B cell (primary cell): ENCODE measurements at places on chromosomes 16 and 17.

- DNase-seq = no peak
Observed at GRCh38 chr16:68792465-68793324, 50.6 kb upstream of the TANGO6 start.

DNA sequence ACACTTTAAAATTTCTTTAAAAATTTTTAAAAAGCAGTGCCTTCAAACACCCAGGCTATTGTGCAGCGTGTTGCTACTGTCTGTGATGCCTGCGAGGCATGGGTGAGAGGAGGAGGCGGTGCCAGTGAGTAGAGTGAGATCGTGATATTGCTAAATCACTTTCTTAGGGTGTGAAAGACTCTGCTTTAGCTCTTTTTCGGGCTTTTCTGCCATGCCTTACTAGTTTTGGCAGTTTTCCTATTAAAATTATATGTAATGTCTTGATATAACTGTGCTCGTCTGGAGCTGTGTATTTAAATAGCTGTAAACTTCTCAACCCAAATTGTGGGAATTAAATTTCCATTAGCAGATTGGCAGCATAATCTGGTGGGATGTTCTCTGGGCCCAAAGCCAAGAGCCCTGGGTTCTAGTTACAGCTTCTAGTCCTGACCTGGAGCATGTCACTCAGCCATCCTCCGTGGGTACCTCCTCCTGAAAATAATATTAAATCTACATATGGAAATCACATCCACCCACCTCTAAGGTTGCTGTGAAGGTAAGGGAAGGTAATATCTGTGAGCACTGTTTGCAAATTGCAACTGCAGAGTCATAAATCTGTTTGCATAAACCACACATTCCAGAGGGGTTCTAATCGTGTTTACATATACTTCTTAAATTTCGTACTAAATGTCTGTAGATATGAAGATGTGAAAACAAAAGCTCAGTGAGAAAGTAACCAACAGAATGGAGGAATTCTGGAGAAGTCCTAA lies 264.3 kb upstream of the CACNG5 start:
- no peak for DNase-seq

GRCh38 chr16:13995194-13995593 lies 75.2 kb downstream of the ERCC4 start:
- no peak for DNase-seq

DNA sequence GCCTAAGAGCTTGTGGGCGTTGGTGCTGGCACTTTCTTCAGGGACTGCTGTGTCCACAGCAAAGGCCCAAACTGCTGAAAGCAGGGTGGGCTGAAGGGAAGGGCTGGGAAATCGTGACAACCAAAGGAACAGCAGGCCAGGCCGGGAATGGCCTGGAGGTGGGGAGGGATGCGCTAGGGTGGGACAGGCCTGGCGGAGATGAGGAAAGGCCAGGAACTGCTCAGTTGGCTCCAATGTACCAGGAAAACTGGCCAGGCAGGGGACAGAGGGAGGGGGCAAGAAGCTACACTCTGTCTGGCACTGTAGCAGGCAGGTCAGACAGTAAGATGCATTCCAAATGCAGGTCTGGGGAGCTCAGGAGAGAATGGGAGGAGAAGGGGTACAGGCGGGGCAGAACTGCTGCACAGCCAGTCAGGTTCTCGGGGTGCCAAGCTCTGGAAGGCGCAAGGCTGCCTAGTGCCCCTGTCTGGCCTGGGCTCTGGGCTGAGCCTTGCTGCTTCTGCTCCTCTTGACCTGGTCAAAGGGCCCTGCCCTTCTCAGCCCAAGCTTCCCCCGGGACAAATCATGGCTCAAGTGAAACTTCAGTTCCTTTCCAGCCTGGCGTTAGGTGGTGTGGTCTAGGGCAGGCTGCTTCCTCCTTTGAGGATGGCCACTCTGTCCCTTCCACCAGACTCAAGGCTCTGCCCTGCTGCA lies 7.3 kb downstream of the PNMT start:
- DNase-seq = no peak

- DNase-seq = no peak
Observed at GRCh38 chr16:69554495-69554894, 11.3 kb upstream of the NFAT5 start.

DNA sequence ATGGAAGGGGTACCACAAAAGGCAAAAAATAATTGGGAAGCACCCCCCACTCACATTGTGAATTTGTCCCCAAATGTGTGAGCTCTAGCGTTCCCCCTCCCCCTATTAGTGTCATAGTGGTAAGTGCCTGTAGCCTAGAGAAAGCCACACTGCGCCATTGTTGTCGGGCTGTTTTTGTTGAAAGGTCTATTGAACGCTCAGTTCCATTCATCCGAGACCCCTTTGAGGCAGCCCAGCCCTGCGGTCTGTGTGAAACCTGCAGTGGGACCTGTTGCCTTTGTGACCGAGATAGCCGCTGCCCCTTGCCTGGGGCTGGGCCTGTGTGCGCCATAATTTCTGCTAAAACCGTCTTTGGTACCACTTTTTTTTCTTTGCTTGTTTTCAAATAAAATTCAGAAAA lies 3.0 kb downstream of the JPT2 start:
- DNase-seq = no peak

DNA sequence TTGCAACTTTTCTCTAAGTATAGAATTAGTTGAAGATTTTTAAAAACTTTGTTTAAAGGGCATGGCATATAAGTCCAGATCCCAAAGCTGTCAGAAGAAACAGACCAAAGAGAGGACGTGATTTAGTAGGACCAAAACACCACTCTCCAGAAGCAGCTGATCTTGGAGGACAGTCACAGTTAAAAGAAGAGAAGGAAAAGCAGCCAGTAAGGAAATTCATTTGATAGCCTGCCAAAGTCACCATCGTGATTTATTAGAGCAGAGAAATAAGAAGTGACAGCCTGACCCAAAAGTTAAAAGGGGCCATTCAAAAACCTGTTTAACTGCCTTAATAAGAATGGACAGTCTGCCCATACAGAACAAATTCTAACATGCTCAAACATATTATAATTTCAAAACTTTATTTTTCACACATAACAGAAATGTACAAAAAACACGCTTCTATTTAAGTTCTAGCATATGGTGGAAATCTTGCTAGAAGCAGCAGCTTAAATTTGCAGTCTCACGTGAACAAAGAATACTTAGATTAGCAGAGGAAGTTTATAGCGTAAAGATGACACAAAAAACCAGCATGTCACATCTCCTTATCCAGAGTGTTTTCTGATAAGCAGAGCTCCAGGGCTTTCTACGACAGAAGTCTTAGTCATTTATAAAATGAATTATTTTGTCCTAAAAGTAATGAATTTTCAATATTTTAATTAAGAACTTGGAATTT lies 37.2 kb downstream of the TXNDC11 start:
- DNase-seq = no peak

GRCh38 chr16:84839956-84840355 lies 20.2 kb downstream of the CRISPLD2 start:
- no peak for DNase-seq

GRCh38 chr17:63682441-63682840 lies 17.5 kb downstream of the LIMD2 start:
- no peak for DNase-seq

DNA sequence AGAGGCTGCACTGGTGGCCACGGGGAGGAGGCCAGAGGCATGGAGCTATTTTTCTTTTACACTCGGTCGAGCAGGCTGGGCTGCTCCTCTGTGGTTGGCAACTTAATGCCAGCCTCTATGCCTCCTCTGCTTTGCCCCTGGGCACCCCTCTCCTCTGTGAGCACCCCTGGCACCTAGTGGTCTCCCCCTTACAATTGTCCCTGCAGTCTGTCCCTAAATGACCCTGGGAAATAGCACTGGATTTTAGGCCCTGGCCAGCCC lies 27.0 kb downstream of the LRRC75A start:
- DNase-seq = no peak

- DNase-seq = no peak
Observed at GRCh38 chr16:22174642-22175041, 12.3 kb downstream of the SDR42E2 start.

- no peak for DNase-seq
Observed at GRCh38 chr16:80996688-80997138, 10.0 kb downstream of the CMC2 start.

- no peak for DNase-seq
Observed at GRCh38 chr17:18990331-18990730, 14.2 kb downstream of the FAM83G start.

- DNase-seq = no peak
Observed at GRCh38 chr16:75558846-75559401, 2.9 kb upstream of the TMEM231 start.

DNA sequence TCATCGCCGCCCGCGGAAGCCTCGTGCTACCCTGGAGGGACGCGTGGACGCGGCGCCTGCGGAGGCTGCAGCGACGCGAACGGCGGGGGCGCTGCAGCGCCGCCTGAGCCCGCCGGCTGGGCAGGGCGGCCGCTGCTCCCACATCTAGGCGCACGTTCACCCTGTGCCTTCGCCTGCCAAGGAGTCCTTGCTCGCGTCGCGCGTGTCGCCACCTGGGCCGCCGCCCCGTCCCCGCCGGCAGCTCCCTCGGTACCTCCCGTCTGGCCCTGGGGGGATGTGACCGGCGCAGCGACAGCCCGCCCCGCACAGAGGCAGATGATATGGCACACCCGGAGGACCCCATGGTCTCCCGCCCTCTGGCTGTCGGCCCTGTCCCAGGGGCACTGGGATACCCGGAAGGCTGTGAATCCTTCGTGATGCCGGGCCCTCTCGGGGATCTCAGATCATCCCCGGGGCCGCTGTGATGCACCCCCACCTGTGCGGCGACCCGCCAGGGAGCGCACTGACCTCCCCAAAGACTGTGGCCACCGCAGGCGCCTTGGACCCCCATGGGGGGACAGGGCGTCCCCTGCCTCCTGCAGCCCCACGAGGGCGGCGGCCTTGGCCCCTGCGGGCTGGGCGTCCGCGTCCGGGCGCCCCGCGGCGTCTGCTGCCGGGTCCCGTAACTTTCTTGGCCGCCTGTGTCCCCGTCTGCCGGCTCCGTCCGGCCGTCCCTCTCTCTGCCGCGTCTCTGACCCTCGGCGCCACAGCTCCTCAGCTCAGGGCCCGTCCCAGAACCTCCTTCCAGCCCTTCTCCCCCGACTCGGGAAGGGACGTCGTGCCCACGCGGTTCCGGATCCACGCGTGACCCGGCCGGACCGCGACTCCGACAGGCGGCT lies 689 bp upstream of the TBC1D24 start:
- DNase-seq = peak; percentile 84

DNA sequence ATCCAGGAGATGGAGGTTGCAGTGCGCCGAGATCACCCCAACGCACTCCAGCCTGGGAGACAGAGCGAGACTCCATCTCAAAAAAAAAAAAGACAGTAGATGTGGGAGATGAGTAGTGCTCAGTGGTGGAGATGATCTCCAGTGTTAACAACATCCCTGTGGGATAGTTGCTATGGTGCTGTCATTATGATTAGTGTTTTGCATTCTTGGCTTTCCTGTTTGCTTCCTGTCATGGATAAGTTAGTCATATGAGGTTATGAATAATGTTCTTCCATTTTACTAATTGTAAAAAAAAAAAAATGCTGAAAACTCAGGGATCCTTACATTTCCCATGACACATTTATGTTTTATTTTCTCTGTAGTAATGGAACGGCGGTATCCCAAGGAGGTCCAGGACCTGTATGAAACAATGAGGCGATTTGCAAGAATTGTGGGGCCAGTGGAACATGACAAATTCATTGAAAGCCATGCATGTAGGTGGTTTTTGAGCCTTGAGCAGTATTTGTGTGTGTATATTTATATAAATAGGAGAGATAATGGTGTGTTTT lies 24.5 kb upstream of the DUSP14 start:
- DNase-seq = no peak

DNA sequence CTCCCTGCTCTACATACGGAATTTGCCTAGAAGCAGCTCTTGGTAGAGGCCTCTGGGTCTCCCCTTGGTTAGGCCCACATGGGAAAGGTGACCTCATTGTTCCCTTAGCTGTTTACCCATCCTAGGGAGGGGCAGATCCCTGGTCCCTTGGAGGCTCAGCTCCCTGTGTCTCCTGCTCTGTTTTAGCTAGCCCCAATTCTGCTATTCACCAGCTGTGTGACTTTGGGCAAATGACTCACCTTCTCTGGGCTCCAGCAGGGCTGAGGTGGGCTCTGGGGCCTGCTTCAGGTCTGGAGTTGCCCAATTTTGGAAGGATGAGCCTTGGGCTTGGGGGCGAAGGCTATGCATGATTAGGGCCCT lies 3.9 kb downstream of the ABCC3 start:
- no peak for DNase-seq
